ENCODE measurements at places on chromosomes 7 and 10.

DNA sequence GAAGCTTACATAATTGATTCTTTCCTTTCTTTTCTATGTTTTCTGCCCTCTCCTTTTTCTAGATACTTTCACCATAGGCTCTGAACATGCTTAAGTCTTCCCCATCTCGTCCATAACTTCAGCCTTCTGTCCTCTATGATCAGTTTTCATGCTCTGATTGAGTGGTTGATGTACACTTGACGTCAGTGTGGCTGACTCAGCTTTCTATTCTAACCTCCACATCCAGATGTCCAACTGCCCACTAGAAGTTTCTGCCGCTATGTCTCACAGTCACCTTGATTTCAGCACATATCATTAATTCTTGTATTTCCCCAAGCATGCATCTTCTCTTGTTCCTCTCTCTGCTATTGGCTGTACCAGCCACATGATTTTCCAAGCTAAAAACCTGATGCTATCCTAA, 15.0 kb downstream of the CDK14 start:
- DNase-seq = no peak

GRCh38 chr7:36372156-36372555, 17.5 kb upstream of the ANLN start:
- DNase-seq = no peak

DNA sequence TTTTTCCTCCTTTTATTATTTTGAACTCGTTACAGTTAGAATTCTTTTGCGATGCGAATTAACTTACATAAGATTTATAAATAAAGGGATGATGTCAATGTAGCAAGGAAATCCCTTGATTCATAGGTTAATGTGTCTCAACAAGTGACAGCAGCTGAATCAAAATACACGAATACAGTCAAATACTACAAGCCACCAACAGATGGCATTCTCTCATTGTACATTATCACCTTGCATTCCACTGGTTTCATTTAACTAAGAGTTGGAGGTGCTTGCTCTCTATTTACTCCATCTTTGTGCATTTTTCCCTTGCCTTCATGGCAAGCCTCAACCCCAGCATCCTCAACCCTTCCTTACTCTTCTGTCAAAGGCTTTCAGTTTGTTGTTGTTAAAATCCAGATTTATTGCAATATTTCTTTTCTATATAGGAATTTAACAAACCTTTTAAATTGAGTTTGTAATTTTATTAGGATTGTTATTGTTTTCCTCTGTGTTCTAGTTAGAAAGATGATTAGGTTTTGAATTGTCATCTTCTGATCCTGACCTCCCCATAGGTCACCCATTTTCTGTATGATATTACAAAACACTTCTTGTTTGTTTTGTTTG, 78.3 kb downstream of the SLC25A40 start:
- peak; percentile 69 for DNase-seq

- DNase-seq = no peak
Observed at GRCh38 chr10:113002449-113002777, 52.4 kb downstream of the TCF7L2 start.

DNA sequence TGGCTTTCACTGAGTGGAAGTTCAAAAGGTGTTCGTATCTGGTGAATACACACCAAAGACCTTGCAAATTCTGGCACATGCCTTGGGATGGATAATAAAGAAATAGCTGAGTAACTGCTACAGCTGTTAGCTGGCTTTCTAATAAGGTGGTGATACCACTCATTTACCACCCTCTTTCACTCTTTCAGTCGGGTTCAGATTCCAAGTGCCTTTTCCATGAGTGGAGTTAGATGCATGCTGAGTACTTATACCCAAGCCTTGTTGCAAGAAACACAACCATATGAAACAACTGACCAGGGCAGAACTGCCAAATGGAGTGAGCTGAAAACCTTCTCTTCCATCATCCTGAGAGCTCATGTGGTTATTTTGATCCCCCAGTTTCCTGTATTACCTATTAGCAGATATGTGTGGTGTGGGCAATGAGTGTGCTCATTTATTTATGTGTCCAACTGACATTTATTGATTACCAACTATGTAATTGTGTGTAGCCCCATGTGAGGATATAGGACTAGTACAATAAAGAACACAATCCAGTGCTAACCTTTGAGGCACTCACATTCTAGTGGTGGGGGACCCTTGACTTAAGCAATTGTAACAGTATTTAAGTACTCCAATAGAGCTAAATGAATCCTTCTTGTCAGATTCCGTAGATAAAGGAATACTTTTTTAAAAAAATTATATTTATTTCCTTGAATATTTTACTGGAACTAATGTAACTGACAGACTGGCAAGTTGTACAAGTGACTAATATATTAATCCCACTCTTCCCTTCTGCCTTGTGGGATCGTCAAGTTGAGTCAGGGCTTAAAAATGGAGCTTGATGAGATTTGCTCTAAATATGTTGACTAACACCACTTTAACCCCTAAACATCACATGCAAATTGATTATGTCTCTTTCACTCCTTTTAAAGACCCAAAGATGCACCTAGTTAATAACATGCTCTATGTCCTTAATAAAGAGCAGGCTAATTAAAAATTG, 124.7 kb downstream of the ARID5B start:
- DNase-seq = no peak

DNA sequence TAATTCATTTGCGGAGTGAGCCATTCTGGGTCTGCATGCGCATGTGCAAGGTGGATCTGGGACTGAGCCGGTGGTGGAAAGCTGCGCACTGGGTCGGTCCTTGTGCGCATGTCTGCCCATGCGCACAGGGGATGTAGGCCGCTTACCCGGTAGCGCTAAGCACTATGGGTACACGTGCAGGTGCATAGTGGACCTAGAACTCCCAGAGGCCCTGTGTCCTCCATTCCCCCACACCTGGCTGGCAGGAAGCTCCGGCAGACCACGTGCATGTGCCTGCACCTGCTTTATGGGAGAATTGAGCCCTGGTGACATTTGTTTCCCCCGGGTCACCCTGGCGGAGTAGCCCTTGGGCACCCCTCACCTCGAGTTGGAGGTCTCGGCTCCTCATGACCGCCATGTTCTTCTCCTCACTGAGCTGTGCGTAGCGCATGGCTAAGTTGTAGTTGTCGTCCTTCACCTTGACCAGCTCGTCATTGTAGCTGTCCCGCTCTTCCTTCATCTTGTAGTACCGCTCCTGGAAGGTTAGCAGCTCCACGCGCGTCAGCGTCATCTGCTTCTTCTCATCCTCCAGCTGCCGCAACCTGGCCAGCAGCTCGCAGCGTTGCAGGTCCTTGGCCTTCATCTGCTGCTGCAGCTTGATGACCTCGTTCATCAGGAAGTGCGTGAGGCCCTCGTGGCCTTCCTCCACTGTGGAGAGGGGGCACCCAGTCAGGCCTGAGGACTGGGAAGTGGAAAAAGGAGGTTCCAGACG, 99.6 kb downstream of the CARD11 start:
- no peak for DNase-seq

- DNase-seq = no peak
Observed at GRCh38 chr10:7998831-7999230, 55.7 kb upstream of the GATA3 start.

DNA sequence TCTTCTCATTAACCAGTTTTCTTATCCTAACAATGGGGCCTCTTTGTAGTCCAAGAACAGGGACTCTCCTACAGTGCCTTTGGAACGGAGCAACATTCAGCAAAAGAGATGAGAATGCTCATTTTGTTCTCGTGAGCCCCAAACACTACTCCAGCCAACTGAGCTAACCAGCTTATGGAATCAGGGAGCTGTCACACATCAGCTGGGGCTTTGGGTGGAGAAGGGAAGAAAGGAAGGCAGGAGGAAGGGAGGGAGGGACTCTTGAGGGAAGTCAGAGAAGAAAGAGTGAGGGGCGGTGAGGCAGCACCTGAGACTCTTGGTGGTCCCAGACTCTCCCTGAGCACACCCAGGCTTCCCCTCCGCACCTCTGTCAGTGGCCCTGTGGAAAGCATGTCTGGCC, 123.1 kb downstream of the CLEC2L start:
- DNase-seq = no peak

DNA sequence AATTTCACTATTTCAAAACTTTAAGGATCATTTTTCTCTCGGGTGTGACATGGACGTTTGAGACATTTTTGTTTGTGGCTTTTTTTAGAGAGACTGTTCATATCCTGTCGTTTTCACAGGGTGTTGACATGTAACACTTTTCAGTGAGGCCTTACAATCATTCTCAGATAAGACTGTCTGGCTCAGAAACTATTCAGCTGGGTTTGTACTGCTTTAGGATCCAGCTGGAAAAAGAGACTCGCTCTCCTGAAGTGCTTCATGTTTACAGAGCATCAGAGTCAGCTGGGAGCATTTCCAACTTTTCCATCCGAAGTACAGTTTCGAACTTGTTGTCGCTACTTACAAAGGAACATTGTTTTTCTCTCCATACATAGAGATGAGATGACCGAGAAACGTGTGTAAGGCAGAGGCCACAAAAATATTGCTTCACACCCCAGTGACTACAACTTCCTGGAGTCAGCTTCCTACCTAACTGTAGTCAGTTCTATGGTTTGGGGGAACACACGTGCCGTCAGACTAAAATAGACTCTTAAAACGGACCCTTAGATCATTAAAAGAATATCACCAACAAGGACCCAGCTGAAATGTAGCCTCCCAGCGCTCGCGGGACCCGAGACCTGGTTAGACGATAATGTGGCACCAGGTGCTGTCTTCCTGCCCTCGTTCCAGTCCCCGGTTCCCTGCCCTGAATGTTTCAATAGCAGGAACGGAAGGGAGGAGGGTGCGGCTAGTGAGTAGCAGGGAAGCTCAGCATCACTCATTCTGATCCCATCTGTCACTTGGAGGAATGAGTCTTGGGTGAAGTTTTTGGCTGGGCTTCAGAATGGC, 78.0 kb downstream of the MKI67 start:
- no peak for DNase-seq

- DNase-seq = no peak
Observed at GRCh38 chr7:98191668-98192431, 19.4 kb upstream of the BHLHA15 start.

- DNase-seq = no peak
Observed at GRCh38 chr7:125878988-125879387, 949.4 kb upstream of the POT1 start.

DNA sequence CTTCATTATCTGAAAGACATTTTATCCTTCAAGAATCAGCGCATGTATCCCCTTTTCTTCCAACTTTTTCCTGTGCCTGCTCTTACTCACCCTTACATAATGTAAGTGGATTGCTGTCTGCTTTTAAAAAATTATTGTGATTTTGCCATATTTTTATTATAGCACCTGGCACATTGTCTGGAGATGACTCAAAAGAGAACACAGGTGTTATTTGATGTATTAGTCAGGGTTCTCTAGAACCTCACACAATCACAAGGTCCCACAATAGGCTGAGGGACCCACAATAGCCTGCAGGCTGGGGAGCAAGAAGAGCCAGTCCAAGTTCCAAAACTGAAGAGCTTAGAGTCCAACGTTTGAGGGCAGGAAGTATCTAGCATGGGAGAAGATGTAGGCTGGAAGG, 390.0 kb downstream of the EXOC4 start:
- DNase-seq = no peak

- no peak for DNase-seq
Observed at GRCh38 chr7:104160375-104160774, 47.4 kb downstream of the ORC5 start.

- DNase-seq = no peak
Observed at GRCh38 chr7:47648275-47648925, 66.5 kb upstream of the TNS3 start.

- DNase-seq = no peak
Observed at GRCh38 chr7:19397911-19398310, 252.7 kb upstream of the FERD3L start.

GRCh38 chr10:63692220-63692896, 171.2 kb downstream of the REEP3 start:
- no peak for DNase-seq

DNA sequence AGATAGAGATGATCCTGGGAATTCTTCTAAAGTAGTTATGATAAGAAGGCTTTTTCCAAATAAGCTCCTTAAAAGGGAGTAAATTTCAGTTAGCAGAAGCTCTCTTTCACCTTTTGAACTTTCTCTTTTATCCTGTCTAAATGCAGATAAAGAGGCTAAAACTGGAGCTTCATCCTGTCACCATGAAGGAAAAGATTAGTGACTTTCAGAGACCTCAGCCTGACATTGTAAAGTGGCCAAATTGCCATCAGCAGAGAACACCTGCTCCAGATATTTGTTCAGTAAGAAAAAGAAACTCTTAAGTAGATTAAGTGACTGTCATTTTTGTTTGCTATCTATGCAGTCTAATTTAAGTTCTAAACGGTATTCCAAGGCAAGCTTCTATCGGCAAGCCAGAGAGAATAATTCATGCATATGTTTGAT, 18.3 kb downstream of the VWDE start:
- DNase-seq = no peak

DNA sequence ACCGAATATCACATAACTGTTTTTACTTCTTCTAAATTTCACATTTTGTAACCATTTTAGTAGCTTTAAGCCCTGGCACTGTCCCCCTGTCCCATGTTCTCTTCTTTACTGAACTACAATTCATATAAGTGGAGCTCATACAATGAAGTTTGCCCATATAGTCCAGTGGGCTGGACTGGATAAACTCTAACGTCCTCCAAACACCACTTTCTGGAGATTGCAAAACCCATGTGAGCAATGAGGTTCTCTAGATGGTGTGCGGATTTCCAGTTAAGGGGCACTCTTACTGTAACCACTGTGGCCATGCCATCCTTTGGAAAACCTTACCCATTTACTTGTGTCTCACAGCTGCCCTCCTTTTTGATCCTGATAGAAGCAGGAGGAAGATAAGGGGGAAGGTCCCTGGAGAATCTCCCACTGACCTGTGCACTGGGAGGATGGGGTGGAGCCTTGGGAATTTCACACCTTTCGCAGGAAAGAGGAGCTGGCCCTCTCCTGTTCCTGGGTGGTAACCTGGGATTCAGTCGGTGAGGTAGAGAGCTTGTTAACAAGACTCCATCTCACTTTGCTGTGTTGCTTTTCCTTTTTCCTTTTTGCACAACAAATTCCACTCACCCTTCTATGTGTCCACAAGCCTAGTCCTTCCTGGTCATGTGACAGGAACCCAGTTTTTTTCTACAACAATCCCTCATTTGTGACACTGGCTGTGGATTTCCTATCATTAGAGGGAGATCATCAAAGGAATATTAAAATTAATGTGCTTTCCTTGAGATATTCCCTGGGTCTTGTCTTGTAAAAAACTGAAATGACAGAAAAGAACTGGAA, 120.7 kb downstream of the ARID5B start:
- DNase-seq = no peak

GRCh38 chr10:114172776-114173602, 1.0 kb downstream of the CCDC186 start:
- no peak for DNase-seq

GRCh38 chr10:88975377-88975720, 15.2 kb upstream of the FAS start:
- DNase-seq = no peak

- no peak for DNase-seq
Observed at GRCh38 chr10:60798870-60799269, 20.6 kb downstream of the CDK1 start.

GRCh38 chr7:87322912-87323311, 22.6 kb upstream of the CROT start:
- DNase-seq = no peak

DNA sequence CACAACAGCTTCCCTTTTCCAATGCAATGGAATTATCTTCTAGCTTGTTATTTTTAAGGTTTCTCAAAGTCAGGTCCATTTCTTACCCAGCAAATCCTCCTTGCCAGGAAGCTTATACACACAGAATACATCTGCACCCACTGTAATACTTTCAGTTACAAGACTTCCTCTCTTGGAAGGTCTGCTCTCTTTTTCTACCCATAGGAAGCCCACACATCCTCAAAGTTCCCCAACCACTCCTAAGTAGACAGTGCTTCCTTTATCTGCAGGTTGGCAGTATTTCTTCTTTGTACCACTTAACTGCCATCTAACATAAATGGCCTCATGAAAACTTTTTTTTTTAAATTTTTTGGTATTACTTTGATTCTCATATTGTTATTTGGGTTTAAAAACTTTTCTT, 155.6 kb downstream of the TAX1BP1 start:
- DNase-seq = no peak
